ENCODE measurements at places on chromosomes 1 and 21. TPM values are rescaled to one million over a fixed set of nuclear protein-coding genes. Genes with fewer than 3 reads are reported as not detected.
A peak's percentile ranks its signal among the peaks of the same experiment; 100 is the strongest.

The TNFRSF14 gene
- total RNA-seq, result 173 TPM

The NHLH2 gene
- total RNA-seq, result not detected

DNA sequence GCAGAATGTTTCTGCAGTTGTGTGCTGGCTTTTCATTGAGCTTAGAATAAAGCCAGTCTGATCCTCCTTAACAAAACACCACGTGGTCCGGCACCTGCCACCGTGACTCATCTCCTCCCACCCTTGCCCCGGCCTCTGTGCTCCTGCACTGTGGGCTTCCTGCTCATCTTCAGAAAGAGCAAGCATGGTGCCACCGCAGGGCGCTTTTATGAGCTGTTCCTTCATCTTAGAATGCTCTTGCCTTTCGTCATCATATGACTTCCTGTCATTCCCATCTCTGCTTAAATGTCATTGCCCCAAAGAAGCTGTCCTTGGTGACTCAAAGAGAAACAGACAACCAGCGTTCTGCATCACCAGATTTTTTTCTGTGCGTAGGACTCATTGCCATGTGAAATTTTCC is 117.8 kb downstream of the HHAT start:
- no peak overlapping the region for H3K4me3 ChIP-seq
- no peaks in the 10 kb centered on the region for H3K36me3 ChIP-seq
- H3K27ac ChIP-seq, result peak overlapping the region; percentile 27

GRCh38 chr21:24759348-24760075 is 847.8 kb downstream of the MRPL39 start:
- no peak overlapping the region for H3K27ac ChIP-seq
- no peak for DNase-seq
- no peak overlapping the region for H3K4me3 ChIP-seq
- H3K4me1 ChIP-seq, result no peaks in the 10 kb centered on the region
- H3K27me3 ChIP-seq, result no peaks in the 10 kb centered on the region
- H3K36me3 ChIP-seq, result no peaks in the 10 kb centered on the region

- no peak overlapping the region for H3K27ac ChIP-seq
- peaks cover 11% of the 10 kb centered on the region for H3K4me1 ChIP-seq
- H3K27me3 ChIP-seq, result peaks cover 4% of the 10 kb centered on the region
Observed at GRCh38 chr1:61641578-61642336, 83.2 kb downstream of the TM2D1 start.

GRCh38 chr1:22292011-22292788 is 149.3 kb upstream of the WNT4 start:
- H3K4me1 ChIP-seq, result peaks cover 6% of the 10 kb centered on the region
- no peak overlapping the region for H3K27ac ChIP-seq
- DNase-seq, result no peak
- H3K4me3 ChIP-seq, result no peak overlapping the region
- H3K27me3 ChIP-seq, result peaks cover 32% of the 10 kb centered on the region

DNA sequence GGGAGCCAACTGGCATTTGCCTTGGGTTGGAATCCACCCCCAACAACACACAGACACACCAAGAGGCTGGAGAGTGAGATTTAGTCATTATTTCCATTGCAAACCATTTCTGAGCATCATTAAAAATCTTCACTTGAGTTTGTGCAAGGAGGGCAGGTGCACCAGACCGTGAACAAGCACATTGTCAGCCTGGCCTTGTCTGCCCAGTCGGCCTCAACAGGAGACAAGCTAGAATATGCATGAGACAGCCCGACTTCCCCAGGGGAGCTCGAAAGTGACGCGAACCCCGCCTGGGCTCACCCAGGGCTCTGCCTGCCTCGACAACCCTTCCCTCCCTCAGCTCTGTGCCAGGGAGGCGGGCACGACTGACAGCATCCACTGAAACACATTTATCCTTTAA is 15.4 kb upstream of the GUCA2B start:
- H3K27ac ChIP-seq, result no peak overlapping the region
- H3K36me3 ChIP-seq, result no peaks in the 10 kb centered on the region
- DNase-seq, result no peak

- H3K36me3 ChIP-seq, result no peaks in the 10 kb centered on the region
- H3K4me3 ChIP-seq, result no peak overlapping the region
- H3K27me3 ChIP-seq, result no peaks in the 10 kb centered on the region
- H3K27ac ChIP-seq, result no peak overlapping the region
- no peak for DNase-seq
- H3K4me1 ChIP-seq, result peaks cover 37% of the 10 kb centered on the region
Observed at GRCh38 chr1:76285578-76286135, 211.1 kb downstream of the ST6GALNAC3 start.

DNA sequence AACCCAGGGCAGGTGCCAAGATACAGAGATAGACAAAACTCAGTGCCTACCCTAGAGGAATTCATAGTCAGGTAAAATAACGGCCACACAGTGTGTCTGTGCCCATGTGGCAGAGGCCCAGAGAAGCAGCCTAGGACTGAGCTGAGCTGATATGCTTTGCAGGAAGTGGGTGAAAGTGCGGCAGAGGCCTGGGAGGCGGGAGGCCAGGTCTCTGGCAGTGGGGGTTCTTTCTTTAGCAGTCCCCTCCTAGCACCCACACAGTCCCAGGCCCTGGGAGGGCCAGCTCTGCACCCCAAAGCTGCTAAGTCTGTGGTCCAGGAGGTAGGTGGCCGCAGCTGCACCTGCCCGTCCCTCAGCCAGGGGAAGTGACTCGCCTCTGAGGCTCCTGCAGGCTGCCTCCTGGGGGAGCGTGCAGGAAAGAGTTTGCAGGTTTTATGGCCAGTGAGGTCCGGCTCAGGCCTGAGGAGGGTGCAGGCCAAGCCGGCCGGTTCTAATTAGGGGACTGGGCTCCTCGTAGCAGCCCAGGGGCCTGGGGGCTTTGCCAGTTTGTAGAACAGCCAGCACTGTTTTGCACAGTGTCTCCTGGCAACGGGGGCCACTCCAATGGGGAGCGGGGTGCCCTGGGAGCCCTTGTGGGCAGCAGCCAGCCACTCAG is 107.9 kb downstream of the SPSB1 start:
- peak; percentile 30 for DNase-seq
- H3K4me1 ChIP-seq, result peaks cover 6% of the 10 kb centered on the region
- no peak overlapping the region for H3K4me3 ChIP-seq
- H3K36me3 ChIP-seq, result no peaks in the 10 kb centered on the region
- H3K27me3 ChIP-seq, result peaks cover 2% of the 10 kb centered on the region
- no peak overlapping the region for H3K27ac ChIP-seq

DNA sequence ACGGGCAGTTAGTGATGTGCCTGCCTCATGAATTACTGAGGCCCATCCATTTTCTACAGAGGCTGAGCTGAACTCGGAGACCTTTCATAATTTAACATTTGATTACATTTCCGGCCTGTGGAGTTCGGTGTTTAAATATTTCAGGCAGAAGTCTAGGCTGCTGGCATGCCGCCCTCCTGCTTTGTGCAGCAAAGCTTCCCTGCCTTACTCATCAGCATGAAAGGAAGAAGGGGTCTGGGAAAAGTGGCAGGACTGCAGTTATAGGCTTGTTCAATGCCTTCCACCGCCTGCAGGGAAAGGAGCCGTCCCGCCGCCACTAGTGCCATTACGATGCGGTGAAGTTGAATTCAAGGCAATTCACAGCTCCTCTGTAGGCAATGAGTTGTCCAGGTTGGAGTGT is 527.9 kb downstream of the NPHP4 start:
- peaks cover 1% of the 10 kb centered on the region for H3K27me3 ChIP-seq
- no peak overlapping the region for H3K4me3 ChIP-seq
- H3K36me3 ChIP-seq, result no peaks in the 10 kb centered on the region

- no peak overlapping the region for H3K4me3 ChIP-seq
- no peak overlapping the region for H3K27ac ChIP-seq
Observed at GRCh38 chr1:231194843-231195516, 33.1 kb downstream of the TRIM67 start.
